ENCODE measurements at places on chromosomes 16 and 17. TPM values are rescaled to one million over a fixed set of nuclear protein-coding genes. Genes with fewer than 3 reads are reported as not detected.

Gene ANTKMT
- polyA plus RNA-seq, result 70.4 TPM

Gene PSMD12
- polyA plus RNA-seq, result 26.0 TPM

DNA sequence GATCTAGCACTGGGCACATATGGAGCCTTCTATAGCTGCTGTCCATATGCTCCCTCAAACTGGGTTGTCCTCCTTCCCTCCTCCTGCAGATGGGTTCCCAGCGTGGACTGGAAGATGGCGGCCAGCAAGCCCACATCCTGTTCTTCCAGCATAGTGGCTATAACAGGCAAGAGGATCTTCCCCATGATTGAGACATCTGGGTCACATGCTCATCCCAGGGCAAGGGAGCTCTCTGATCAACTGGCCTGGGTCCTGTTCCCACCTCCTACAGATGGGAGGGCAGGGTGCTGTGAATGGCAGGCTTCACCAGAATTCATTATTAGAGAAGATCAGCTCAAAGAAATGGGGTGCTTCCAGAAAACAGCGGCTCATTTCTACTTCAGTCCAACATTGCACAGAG, 210.2 kb downstream of the PARN start:
- no peak for DNase-seq

DNA sequence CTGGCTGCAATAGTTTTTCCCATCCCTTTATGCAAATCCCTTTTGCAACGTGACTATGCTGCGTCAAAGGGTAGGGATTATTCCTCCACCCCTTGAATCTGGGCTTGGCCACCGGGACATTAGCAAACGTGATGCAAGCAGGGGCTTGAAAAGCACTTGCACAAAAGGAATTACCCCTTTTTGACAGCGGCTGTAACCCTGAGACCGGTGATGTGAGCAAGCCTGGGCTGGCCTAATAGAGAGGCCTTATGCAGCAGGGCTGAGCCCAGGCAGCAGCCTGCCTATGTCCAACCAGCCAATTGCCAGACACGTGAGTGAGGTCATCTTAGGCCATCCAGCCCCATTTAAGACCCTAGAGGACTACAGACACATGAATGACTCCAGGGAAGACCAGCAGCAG, 30.4 kb upstream of the PAFAH1B1 start:
- DNase-seq, result no peak

- DNase-seq, result peak; percentile 83
These were observed 888 bp downstream of the CDH1 start for GRCh38 chr16:68737730-68738629.

DNA sequence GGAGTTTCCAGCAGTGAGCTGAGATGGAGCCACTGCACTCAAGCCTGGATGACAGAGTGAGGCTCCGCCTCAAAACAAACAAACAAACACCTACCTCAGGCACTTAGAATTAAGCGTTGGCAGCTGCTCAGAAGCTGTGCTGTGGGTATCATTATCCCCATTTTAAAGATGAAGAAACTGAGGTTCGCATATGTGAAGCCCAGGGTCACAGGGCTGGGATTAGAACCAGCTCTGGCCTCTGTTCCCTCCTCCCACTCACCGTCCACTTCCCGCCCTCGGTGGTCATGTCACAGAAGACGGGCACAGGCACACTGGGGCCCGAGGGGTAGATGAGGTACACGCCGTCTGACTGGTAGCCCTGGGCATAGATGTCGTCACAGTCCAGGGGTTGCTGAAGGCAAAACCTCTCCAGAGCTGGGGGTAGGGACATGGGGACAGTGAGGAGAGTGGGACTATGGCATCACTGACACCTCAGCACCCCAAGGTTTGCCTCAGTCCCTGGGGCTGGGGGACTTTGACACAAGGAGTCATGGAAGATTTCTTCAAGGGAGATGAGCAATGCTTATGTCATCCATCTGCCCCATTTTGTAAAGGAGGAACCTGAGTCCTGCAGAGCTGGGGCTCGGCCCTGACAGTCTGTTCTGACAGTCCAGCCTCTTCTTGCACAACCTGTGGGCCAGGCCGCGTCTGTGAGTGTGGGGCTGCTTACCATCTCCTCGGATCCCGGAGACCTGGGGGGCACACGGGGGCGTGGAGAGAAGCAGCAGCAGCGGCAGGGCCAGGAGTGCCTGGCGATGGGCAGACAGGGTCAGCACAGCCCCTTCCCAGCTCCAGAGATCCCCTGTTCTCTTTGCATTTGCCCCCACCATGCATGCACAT, 700 bp downstream of the MFAP4 start:
- peak; percentile 66 for DNase-seq

DNA sequence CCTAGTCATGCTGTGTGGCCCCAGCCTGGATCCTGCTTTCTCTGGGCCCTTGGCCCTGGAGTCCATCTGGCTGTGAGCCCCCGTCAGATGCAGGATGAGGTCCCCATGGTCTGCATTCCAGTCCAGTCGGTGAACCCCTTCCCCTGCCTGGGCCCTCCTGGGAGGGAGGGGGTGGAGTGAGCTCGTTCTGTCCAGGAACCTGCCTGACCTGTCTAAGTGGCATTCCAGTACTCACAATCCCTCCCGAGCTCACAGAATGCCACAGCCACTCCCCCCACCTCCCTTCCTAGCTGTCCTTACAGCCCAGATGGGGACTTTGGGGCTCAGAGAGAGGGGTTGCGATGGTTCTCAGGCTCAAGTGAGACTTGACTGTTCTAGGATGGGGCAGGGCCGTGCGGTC, 15.5 kb downstream of the SPNS2 start:
- peak; percentile 88 for DNase-seq

Measured in kidney (tissue), 22 donors.